ENCODE measurements at places on chromosomes 12 and 14. TPM values are rescaled to one million over a fixed set of nuclear protein-coding genes. Genes with fewer than 3 reads are reported as not detected.

Gene LTBP2
- total RNA-seq = 32.1 TPM

Gene CDCA3
- 1.7 TPM for total RNA-seq

DNA sequence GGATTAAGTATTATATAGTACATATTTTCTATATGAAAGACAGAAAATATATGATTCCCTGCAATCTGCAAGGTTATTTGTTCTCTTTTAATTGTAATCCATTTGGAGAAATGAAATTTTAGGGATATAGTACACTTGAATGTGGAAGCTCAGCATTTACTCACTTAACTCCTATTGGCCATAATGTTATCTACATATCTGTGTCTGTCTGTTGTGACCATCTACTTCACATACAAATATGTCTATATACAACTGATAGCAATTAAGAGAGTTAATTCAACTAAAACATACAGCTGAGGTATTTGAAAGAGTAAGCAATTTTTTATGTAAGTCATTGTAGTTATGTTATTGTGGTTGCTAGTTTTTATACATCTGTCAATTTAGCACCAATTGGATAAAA is 12.9 kb downstream of the FOXG1 start:
- no peak for DNase-seq

DNA sequence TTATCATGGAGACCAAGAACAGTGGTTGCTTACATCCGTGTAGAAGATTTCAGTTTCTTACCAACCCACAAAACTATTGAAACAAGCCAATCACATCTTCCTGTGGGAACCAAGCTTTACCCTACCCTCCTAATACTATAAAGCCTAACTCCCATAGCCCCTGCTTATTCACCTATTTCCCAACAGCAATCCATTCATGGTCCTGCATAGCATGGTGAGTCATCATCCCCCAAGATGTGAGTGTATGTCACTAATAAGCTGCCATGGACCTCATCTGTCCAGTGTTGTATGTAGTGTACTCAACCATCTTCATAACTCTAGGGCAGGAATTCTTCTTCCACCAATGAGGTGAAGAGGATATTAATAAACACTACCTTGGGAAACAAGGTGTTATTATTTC is 1620.4 kb upstream of the FLRT2 start:
- DNase-seq = no peak

GRCh38 chr14:29528889-29529288 is 398.8 kb downstream of the PRKD1 start:
- DNase-seq = no peak

DNA sequence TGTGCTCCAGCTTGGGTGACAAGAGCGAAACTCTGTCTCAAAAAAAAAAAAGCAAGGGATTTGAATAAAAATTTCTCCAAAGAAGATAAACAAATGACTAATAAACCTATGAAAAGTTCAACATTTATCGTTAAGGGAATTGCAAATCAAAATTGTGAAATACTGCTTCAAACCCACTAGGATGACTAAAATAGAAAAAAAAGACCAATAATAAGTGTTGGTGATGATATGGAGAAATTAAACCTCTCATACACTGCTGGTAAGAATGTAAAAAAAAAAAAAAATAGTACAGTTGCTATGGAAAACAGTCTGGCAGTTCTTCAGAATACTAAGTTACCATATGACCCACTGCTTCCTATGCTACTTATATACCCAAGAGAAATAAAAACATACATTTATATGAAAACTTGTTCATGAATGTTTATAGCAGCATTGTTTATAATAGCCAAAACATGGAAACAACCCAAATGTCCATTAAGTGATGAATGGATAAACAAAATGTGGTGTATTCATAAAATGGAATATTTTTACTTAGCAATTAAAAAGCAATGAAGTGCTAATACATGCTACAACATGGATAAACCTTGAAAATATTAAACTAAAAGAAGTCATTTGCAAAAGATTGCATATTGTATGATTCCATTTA is 39.4 kb upstream of the TMPRSS12 start:
- DNase-seq = no peak

DNA sequence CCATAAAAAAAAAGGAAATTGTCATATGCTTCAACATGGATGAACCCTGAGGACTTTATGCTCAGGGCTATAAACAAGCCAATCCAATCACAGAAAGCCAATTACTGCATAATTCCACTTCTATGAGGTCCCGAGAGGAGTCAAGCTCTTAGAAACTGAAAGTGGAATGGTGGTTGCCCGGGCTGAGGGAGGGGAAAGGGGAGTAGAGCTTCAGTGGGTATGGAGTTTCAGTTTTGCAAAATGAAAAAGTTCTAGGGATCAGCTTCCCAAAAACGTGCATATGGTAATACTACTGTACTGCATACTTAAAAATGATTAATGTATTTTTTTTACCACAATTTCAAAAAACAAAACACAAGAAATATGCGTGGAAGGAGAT is 52.0 kb downstream of the RNF34 start:
- no peak for DNase-seq

GRCh38 chr14:51284241-51284640 is 44.2 kb downstream of the TMX1 start:
- DNase-seq = no peak

- no peak for DNase-seq
These were observed 117.4 kb upstream of the VASH1 start for GRCh38 chr14:76643887-76644286.

GRCh38 chr12:49921936-49922335 is 18.2 kb upstream of the FAIM2 start:
- DNase-seq = no peak
